ENCODE measurements at places on chromosomes 12 and 14.

GRCh38 chr12:109386059-109386433 lies 38.3 kb downstream of the MYO1H start:
- no peak for DNase-seq

GRCh38 chr12:6752167-6752920 lies 597 bp downstream of the MLF2 start:
- no peak for DNase-seq

DNA sequence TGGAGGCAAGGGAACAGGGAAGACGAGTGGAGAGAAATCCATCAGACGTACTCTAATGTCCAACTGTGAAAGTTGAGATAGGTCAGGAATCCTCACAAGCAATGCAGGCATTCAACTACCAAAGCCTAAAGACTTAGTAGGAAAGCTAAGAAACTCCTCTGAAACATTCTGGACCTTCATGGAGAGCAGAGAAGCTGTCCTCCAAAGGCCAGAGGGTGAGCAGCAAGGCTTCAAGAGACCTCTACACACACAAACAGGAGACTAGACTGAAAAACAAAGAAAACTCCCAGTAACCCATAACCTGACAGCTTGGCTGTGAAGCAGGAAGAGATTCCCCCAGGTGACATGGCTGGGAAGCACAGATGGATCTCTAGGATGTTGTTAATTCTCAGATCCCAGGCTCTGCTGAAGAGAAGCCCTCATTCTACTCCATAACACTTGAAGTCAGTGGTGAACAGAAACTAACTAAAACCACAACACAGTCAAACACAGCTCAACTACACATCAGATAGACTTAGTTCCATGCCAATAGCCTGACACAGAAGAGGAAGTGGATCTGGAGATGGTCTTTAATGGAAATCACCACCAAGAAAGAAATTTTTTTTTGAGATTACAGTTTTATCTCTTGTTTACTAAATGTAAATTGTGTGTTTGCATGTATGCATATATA lies 23.2 kb upstream of the LYZ start:
- DNase-seq, result no peak

GRCh38 chr14:99990268-99991170 lies 74.7 kb upstream of the EVL start:
- no peak for DNase-seq

GRCh38 chr14:63478010-63478409 lies 65.2 kb downstream of the PPP2R5E start:
- no peak for DNase-seq

DNA sequence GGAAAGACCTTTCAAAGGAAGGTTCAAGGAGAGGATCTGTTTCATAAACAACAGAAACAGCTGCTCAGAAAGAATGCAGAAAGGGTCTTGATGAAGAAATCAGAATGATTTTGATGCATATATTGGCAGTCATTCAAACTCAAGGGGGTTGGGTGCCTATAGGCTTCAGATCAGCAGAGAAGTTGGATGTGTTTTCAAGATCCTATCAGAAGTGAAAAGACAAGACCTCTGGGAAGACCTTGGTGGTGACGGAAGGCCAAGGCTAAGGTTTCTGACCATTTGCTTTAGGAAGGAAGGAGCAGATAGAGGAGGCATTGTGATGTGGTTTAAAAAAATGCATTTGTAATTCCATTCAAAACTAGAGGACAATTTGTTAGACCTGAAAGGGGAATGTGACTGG lies 15.2 kb upstream of the PTPRB start:
- DNase-seq, result no peak

All from nucleus accumbens (tissue), 56 donors.